ENCODE measurements at places on chromosomes 7 and 10.

- peak; percentile 59 for DNase-seq
Observed at GRCh38 chr7:33196221-33196620, 66.9 kb downstream of the BBS9 start.

DNA sequence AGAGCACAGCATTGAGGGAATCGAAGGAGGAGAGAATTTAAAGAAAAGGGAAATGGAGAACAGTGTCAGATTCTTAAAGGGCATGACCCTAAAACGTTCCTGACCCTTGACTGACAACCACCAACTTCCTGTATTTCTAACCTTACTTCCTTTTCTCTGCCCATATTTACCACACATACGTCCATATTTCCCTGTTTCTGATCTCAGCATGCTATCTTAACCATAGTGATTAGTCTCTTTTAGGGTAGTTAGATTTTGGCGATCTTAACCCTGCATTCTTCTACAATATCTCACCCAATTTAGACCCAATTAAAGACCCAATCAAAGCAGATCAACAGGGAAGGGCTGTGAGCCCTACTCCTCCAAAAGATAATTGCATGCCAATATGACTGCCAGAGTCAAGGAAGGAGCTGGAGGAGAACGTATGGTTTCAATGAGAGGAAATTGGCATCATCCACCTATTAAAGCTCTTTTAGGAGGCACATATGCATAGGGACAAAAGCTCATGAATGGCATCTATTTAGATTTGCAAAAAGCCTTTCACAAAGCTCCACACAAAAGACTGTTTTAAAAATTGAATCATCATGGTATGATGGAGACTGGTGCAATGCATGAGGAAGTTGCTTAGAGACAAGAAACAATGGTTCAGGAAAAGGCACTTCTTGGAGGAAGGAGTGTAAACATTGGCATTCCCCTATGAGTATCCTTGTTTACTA lies 49.0 kb upstream of the ARHGAP12 start:
- DNase-seq: no peak

DNA sequence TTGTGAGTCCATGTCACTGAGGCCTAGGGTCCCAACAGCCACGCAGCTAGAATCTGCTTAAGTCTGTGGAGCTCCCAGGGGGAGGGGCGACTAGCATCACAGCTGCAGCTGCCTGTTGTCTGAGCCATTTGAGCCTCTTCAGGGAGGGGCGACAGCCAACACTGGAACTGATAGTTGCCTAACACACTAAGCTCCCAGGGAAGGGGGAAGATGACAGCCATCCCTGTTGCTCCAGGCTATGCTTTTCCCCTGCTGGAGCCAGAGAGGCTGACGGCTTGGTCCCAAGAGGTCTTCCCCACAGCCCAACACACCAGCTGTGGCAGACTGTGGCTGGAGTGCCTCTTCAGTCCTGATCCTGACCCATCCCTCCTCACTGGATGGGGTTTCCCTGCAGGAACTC lies 817.5 kb downstream of the NXPH1 start:
- DNase-seq: peak; percentile 85

DNA sequence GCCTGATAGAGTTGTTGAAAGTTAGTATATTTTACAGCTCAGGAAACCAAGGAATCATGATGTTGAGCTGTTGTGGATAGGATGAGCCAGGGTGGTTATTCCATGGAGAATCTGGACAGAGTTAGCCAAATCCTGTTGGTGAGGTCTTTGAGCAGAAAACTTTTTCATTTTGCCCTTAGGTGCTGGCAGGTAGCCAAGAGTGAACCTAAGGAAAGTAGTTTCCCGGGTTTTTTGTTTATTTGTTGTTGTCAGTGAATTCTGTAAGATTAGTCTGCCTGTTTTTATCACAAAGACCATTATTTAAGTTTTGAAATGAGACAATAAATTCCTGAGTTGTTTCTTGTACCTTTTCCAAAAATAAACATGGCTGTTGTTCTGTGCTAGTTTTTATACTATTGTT lies 61.0 kb downstream of the GALNT11 start:
- DNase-seq: no peak

DNA sequence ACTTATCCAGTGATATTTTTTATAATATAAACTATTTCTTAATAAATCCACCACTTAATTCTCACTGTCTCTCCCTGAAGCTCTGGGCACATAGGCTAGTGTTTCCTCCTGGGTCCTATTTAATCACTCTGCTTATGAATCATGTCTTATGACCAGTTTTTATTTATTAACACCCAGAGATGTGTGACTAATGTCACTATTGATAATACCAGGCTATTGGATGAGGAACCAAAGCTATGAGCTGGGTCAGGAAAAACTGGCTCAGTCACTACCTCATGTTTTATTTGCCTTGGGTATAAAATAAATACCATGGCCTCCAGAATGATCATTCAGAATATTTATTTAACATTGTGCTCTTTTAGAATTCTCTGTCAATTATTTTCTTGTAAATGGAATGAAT lies 5.2 kb downstream of the SEMA3E start:
- no peak for DNase-seq

- DNase-seq: no peak
Observed at GRCh38 chr10:104622175-104622574, 18.9 kb upstream of the SORCS3 start.

DNA sequence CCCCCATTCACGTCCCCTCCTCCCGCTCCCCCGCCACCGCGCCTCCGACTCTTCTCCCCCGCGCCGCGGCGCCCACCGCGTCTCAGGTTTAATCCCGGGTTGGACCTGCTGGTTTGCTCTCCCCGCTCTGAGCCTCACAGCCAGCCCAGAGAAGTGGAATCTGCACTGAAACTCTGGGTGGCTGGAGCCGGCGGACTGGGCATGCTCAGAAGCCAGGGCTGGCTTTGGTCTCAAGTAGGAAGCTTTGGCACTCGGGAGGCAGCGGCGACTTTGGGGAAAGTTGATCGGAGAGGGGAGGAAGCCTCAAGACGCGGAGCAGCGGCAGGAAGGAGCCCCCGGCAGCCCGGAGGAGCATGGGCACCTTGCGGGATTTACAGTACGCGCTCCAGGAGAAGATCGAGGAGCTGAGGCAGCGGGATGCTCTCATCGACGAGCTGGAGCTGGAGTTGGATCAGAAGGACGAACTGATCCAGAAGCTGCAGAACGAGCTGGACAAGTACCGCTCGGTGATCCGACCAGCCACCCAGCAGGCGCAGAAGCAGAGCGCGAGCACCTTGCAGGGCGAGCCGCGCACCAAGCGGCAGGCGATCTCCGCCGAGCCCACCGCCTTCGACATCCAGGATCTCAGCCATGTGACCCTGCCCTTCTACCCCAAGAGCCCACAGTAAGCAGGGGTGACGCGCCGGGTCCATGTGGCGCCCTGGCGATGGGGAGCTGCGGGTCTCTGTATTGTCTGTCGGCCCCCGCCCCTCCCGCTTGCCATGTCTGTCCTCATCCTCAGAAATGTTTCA lies at the start of gene PRKG1:
Gene PRKG1, plus strand, starts transcription at position 250 of the 791 bp plus-strand sequence.
- peak; percentile 55 for DNase-seq

GRCh38 chr10:107409522-107409921 lies 245.0 kb upstream of the SORCS1 start:
- no peak for DNase-seq

- DNase-seq: no peak
Observed at GRCh38 chr7:116780521-116780920, 81.9 kb upstream of the CAPZA2 start.

GRCh38 chr10:101529207-101529606 lies 58.9 kb downstream of the POLL start:
- no peak for DNase-seq

- no peak for DNase-seq
Observed at GRCh38 chr7:28807396-28807994, 150.6 kb downstream of the TRIL start.

DNA sequence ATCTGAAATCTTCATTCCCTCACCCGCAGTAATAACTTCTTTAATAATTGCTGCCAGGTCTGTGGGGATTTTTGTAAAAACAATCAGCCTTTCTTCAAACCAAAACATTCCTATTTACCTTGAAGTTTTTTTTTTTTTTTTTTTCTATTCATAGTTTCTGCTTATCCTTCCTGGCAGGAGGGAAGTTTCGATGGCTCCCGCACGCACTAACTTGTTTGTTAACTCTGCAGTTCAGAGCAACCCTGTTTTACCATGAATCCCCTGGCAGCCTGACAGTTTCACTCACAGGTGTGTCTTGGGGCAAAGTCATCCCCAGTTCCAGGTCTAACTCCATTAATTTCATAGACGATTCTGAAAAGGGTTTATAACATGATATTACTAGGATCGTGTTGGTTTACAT lies 149.3 kb downstream of the KLF6 start:
- no peak for DNase-seq

- peak; percentile 1 for DNase-seq
Observed at GRCh38 chr10:110447886-110448285, 49.8 kb upstream of the DUSP5 start.

DNA sequence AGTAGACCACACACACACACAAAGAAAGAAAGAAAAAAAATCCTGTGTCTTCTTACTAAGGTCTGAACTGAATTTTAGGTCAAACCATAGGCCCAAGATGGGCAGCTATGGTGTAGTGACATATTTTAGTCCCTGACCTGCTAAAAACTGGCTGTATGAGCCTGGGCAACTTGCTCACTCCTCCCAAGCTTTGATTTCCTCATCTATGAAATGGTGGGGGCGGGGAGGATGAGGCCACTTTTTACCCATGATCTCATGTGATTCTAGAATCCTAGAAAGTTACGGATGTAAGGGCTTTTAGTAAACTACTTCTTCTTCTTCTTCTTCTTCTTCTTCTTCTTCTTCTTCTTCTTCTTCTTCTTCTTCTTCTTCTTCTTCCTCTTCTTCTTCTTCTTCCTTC lies 6.1 kb upstream of the CCL24 start:
- DNase-seq: no peak

GRCh38 chr7:127239814-127240213 lies 12.9 kb downstream of the GRM8 start:
- no peak for DNase-seq

DNA sequence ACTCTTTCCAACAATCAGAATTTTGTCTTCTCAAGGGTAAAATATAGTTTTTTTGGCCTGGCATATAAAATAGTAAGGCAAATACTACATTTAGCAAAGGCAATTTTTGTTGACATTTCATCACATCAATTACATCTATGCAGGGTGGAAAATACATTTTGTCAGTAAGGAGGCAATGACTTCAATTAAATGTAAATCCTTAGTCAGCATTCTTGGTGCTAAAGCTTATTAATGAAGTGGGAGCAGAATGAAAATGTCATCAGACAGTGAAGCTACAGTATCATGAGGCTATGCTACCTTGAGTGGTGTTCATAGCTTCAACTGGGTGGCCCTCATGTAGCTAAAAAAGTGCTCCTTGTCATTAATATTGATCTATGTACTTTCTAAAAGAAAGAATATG lies 8.9 kb downstream of the LRRTM3 start:
- no peak for DNase-seq

GRCh38 chr7:143085109-143085508 lies 33.0 kb downstream of the OR6V1 start:
- DNase-seq: no peak

DNA sequence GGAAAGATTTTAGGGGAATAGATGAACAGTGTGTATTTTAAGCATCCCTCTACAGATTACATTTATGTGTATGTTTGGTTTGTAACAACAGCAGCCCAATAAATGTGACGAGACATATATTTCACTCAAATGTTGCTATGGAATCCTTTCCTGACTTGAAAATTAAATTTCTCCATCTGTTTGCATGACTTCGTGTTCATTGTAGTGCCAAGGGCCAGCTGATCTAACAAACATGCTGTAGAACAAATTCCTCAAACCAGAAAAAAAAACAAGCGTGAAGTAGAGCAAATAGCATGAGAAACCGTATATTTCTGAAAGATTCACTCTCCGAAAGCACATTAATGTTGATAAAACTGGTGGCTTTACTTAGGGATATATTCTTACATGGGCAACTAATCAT lies 87.8 kb downstream of the NRCAM start:
- no peak for DNase-seq

DNA sequence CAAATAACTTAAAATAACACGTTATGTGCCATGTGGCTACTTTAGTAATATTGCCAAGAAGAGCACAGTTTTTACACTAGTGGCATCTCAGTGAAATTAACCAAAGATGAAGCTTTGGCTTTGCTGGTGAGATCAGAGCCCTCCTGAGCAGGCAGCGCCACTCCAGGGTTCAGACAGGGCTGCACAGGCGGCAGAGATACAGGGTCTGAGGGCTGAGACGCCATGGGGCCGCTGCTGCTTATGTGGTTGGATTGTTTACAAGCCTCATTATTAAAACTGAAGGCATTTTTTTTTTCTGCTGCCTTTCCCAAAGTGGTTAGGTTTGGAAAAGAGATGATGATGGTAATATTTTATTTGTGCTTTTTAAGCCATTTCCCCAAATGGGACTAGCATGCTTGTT lies 68.8 kb upstream of the DNAJB6 start:
- no peak for DNase-seq

- DNase-seq: no peak
Observed at GRCh38 chr7:151383638-151384351, 26.0 kb downstream of the WDR86 start.

- DNase-seq: no peak
Observed at GRCh38 chr10:79391231-79392019, 44.2 kb downstream of the PPIF start.

DNA sequence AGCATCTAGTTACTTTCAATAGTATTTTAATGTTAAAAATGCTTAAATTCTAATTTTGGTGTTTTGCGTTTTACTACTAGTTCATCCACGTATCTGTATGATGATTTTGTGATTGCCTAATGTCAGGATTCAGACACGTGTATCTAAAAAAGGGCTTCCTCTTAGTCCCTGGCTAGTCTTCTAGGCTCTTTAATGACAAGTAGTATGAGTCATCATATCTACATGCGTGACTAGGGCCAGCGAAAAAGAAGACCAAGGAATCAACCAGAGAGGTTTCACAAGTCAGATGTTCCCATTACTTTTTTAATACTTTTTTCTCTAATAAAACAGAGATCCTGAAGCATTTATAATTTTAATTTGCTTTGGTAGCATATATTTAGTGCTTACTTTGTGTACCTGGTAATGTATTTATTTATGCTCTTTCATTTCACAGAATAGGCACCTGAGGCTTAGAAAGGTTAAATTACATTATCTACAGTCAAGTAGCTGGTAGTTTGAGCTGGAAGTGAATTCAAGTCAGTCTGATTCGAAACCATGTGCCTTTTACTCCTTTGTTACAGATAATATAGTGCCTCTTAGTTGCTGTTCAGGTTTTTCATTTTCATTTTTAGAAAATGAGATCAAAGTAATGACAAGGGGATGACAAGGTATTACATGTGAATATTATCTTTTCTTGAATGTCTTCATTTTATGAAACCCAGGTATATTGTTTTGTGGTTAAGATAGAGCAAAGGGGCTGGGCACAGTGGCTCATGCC lies 140.3 kb downstream of the FOXP2 start:
- peak; percentile 50 for DNase-seq

GRCh38 chr7:68604541-68604940 lies 993.7 kb upstream of the AUTS2 start:
- no peak for DNase-seq

DNA sequence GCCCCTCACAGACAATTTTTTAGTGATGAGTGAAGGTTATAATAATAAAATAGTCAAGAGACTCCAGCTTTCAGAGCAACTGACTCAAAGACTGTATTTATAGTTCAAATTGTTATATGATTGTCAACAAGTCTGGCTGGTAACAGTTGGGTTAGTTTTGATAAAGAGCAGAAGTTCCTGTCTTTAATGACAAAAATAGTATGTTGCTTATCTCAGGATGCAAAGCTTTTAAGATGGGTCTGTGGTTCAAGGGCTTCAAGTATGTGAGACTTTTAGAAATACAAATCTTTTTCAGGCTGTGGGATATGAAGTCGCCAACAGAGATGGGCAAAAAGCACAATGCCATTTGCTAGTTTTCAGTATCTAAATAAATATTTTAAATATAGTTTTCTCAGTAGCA lies 118.4 kb downstream of the ABCA13 start:
- no peak for DNase-seq

GRCh38 chr7:101435461-101436220 lies 73.0 kb downstream of the COL26A1 start:
- no peak for DNase-seq

Measured in NCI-H524 (cell line).